ENCODE measurements at places on chromosomes 16 and 17.

DNA sequence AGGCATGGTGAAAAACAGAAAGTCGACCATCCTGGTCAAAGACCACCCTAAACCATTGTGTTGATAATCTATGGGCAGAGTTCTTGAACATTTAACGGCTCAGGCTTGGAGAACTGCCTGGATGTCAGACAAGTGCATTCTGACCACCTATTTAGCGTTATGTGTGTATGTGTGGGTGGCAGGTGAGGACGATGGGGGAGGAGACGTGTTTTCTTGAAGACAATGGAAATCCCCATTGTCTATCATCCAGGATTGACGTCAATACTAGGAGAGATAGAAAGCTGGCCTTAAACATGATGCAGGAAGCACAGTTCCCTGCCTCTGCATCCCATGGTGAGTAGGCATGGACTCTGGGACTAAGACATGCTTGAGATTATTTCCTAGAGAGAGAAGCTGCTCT is 157.4 kb upstream of the MAF start:
- DNase-seq: no peak

GRCh38 chr17:9887508-9887907 is 17.6 kb downstream of the RCVRN start:
- no peak for DNase-seq

DNA sequence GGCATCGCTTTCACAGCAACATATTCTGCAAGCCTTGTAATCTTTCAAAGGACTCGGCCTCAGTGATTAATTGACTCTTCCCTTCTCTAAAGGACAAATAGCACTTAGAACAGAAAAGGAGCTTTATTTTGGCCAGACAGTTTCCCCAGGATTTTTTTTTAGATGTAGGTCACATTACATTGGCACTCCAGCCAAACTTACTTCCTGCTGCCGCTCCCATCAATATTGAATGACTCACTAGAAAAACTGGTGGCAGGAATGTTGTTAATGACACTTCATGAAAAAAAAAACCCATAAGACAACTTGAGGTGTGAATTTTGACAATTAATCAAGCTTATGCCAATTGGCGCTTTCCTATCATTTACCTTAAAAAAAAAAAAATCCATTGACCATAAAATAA is 432.6 kb downstream of the TOX3 start:
- no peak for DNase-seq

GRCh38 chr16:70630960-70631745 is 15.2 kb upstream of the IL34 start:
- DNase-seq: no peak

- DNase-seq: peak; percentile 30
Measured at GRCh38 chr17:50051082-50051576, 4.8 kb upstream of the ITGA3 start.

- no peak for DNase-seq
Measured at GRCh38 chr17:39484178-39484577, 22.9 kb downstream of the CDK12 start.

- DNase-seq: no peak
Measured at GRCh38 chr17:9148905-9149525, 127.7 kb downstream of the NTN1 start.

GRCh38 chr17:33779234-33779591 is 475.9 kb upstream of the CCL2 start:
- peak; percentile 19 for DNase-seq

GRCh38 chr17:29045734-29046472 is 3.0 kb downstream of the PIPOX start:
- DNase-seq: no peak

- DNase-seq: no peak
Measured at GRCh38 chr17:1224330-1224729, 44.5 kb upstream of the ABR start.

DNA sequence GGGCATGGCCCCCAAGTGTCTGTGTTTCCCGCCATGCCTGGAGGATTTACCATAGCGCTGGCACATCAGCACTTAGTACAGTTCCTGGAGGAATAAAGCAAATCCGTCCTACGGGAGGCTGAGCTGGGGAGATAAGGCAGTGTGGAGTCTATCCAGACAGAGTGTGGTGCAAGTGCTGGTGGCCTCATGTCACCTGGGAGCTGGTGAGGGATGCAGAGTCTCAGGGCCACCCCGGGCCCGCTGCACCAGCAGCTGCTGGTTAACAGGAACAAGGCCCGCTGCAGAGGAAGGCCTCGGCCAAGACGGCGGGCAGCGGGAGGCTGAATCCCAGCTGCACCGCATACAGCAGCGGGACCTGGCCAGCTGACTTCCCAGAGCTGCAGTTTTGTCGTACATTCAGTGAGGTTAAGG is 57.3 kb upstream of the CDC42EP4 start:
- DNase-seq: no peak

DNA sequence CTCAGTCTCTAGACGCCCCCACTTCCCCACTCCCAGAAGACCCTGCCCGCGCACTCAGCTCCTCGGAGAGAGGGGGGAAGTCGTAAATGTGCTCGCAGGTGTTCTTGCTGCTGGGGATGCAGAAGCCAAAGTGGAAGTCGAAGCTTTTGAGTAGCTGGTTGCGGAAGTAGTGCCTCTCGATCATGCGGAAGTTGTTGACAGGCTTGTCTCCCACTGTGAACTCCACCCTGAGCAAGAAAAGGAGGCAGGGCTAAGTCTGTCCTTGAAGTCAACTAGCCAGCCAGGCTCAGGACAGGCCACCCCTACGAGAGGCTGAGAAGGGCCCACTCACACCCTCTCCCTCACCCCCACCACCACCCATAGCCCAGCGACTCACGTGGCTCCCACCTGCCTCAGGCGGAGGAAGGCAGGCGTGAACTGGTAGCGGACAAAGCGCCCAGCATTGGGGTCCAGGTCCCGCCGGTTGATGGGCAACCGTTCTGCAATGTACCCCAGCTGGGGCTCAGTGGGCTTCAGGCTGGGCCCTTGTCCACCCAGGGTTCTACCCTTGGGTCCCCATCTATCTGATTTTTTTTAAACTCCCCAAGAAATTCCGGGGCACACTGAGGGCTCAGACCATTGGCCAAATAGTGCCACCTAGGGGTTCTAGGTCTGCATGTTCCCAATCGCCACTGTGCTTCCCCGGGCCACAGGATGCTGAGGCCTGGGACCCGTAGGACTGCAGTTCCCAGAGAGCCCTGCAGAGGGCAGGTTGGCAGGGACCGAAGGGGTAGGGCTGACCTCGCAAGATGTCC is 4.6 kb downstream of the UNC119 start:
- DNase-seq: peak; percentile 44

GRCh38 chr16:10950393-10950792 is 6.0 kb downstream of the CLEC16A start:
- no peak for DNase-seq

GRCh38 chr17:66889480-66890230 is 54.7 kb downstream of the CACNG5 start:
- no peak for DNase-seq

- DNase-seq: no peak
Measured at GRCh38 chr16:46733319-46733830, 14.8 kb downstream of the MYLK3 start.

DNA sequence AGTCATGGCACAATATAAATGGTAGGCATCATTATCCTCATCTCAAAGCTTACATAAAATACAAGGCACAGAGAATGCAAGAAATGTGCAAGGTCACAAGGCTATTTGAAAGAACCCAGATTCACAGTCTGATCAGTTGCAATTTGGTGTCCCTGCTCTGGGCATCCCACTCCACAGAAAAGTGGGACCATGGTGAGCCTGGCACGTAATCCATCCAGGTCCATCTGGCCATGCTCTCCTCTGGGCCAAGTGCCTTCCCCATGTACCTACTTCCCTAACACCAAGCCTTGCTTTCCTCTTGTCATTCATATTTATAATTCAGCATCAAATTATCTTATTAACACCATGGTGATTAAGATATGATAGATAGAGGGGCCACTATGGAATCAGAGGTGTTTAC is 390.0 kb downstream of the CDH11 start:
- no peak for DNase-seq

- DNase-seq: no peak
Measured at GRCh38 chr17:63989622-63990345, 8.4 kb upstream of the PRR29 start.

DNA sequence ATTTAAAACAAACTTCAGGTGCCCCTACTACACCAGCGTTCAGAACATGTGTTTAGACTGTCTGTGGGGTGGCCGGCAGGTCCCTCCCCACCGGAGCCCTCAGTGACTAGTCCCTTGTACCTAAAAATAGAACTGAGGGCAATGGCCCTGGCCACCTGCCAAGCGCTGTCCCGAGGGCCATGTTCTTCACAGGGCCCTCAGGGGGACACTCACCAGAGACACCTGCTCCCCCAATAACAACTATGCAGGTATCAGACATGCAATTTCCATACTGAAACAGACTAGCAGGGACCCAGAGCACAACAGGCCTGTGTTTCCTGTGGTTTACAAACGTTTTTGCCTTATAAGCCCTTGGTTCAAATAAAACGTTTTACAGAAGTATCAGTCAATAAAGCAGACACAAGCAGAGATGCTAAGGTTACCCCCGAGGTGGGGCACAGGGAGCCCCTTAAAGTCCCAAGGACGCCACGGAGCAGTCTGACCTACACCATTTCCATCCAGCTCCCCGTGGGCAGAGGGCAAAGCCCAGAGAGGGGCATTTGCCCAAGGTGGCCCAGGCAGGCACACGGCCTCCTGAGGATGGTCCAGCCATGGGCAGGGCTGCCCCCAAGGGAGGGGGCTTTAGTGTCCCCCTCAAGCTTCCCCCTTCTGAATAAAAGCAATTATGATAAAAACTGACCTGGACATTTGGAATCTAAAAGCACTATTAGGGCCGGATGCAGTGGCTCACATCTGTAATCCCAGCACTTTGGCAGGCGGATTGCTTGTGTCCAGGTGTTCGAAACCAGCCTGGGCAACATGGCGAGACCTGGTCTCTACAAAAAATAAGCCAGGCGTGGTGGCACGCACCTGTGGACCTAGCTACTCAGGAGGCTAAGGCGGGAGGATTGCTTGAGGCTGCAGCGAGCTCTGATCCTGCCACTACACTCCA is 896 bp upstream of the MYLK3 start:
- no peak for DNase-seq

GRCh38 chr17:72619976-72620650 is 472.4 kb downstream of the SLC39A11 start:
- DNase-seq: no peak

- DNase-seq: no peak
Measured at GRCh38 chr17:18139498-18139897, 30.9 kb downstream of the MYO15A start.

DNA sequence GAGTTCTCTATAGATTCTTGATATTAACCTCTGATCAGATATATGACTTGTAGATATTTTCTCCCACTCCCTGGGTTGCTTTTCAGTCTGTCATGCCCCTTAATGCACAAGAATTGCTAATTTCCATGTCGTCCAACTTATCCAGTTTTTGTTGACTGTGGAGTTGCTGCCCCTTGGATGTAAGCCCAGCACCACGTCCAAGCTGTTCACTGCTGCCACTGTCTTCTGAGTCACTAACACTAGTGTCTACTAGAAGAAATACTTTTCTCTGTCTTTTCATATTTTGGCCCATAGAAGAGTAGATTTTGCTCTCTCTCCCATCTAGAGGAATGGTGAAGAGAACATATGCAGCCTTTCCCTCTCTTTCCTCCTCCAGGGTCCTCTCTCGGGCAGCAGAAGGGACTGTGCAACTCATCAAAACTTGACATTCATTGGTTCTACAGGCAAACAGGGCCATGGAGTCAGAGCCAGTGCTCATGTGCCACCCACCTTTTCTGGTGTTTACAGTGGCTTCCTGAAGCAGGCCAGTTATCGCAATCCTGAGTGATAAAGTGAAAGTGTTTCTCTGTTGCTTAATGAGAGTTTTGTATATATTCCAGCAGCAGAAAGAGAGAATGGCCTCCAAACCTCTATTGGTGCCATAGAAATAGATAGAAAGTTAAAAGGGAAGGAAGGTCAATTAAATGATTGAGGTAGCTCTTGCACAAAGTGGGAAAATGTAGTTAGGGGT is 22.6 kb upstream of the PMP22 start:
- no peak for DNase-seq

DNA sequence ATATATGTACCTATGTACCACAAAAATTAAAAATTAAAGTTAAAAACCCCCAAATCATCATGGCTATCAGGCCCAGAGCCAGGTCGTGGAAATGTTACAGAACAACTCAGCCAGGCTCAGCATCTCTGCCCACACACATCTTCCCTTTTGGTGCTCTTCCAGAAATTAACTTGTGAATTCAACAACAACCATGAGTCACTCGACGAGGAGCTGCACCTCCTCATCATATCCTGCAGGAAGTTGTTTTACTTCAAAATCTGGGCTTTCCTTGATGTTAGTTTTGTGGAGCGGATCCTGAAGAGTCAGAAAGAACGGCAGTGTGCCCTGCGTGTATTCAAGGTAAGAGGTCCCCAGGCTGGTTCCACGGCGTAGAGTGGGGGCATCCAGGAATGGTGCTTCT is 10.6 kb downstream of the FBXO39 start:
- no peak for DNase-seq

DNA sequence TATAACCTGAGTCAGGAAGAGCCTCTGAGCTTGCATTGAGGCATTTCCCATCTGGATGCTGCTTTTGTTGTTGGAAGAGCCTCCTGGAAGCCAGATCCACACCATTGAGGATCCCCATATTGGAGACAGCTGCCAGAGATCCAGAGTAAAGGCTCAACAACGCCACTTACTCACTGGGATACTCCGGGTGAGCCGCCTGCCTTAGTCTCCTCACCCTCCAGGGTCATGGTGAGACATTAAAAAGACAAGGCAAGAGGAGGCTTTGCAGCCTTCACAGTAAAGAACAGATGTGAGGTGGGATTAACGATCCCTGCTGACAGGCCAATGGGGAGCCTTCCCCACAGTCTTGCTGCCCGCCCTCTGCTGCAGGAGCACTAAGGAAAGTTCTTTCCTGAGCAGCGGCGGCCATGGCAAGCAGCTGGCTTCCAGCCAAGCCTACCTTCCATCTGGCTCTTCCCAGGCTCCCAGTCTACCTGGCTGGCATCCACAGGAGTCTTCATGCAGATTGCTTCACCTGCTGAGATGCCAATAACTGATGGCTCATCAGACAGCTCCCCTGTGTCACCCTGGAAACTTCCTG is 198.5 kb downstream of the CYLD start:
- no peak for DNase-seq
